ENCODE measurements at places on chromosomes 4 and X. TPM values are rescaled to one million over a fixed set of nuclear protein-coding genes. Genes with fewer than 3 reads are reported as not detected.

DNA sequence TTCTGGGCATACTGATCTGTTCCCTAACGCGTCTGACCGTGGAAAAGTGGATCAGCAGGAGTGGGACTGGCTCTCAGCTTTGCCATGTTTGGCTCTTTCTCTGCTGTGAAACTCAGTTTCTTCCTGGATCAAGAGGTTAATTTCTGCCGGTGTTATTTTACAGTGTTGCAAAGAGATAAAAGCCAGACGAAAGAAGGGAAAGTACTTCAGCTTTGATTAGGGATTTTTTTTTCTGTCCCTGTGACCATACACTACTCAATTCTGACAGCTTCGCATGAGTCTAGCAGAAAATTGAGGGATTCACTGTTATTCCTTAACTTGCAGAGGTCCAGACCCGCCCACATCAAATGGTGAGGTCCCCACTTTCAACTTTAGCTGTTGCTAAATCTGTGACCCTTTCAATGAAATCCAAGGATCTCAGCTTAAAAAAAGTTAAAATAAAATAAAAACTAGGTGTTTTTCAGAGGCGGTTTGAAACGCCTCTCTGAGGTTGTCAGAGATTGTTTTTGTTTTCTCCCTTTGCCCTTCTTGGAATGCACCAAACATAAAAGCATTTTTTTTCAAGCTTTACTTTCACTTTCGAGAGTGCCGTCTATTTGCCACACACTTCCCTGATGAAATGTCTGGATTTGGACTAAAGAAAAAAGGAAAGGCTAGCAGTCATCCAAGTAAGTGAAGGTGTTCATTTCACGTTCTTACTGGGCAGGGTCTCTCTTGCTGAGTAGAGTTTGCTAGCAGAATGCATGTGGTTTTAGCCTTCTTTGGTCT lies at the start of gene TLR3:
Gene TLR3, plus strand, starts transcription at position 576 of the 768 bp plus-strand sequence. CDS start 7,464 bp downstream, outside the sequence.
- H3K4me1 ChIP-seq: no peaks in the 10 kb centered on the region
- H3K27me3 ChIP-seq: no peaks in the 10 kb centered on the region
- no peak within 1 kb of the TSS for H3K4me3 ChIP-seq
- H3K27ac ChIP-seq: no peak within 1 kb of the TSS
- H3K36me3 ChIP-seq: no peaks in the 10 kb centered on the region

DNA sequence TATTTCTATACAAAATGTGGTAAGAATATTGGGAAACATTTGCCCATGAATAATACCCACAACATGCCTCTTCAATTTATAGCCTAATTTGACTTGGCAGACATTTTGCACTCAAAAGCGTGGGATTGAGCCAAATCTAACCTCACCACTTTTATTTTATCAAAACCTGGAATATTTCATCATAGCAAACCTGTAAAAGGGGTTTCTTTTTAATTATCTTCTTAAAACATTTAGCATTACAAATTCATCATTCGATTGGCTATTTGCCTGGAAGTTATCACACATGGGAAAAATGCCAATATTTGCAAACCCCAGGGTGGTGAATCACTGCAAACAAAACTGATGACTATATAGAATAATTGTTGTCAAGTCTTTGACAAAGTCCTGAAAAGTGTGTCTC lies 56.2 kb downstream of the VCX3B start:
- H3K27ac ChIP-seq: no peak overlapping the region
- H3K36me3 ChIP-seq: no peaks in the 10 kb centered on the region
- H3K27me3 ChIP-seq: no peaks in the 10 kb centered on the region
- DNase-seq: no peak
- no peak overlapping the region for H3K4me3 ChIP-seq
- peaks cover 4% of the 10 kb centered on the region for H3K4me1 ChIP-seq

DNA sequence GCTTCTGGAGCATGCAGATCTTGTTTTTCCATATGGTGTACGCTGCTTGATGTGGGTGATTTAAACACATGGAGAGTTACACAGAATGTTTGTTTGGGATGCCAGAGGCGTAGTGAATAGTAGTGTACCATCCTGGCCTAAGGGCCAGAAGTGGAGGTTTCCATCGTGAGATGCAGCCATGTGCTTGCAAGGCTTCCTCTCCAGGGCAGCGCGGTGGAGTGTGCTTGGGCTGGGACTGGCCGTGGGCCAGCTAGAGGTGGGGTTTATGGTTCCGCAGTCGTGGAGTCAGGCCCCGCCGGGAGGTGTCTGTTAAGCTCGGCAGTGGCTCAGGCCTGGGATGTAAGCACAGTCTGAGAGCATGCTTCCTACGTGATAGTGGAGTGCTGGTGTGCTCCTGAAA lies 14.0 kb downstream of the STOX2 start:
- no peaks in the 10 kb centered on the region for H3K36me3 ChIP-seq
- H3K4me3 ChIP-seq: no peak overlapping the region
- no peak overlapping the region for H3K27ac ChIP-seq
- H3K4me1 ChIP-seq: peaks cover 12% of the 10 kb centered on the region
- no peak for DNase-seq

The TBC1D19 gene
- total RNA-seq: 21.2 TPM

The PPARGC1A gene
- total RNA-seq: 13.4 TPM

The LRPAP1 gene
- total RNA-seq: 68.5 TPM

The MAGEB17 gene
- total RNA-seq: not detected

The DOK7 gene
- total RNA-seq: 5.1 TPM
